ENCODE measurements at places on chromosomes 12 and 14.
A peak's percentile ranks its signal among the peaks of the same experiment; 100 is the strongest.

- DNase-seq = peak; percentile 81
Observed at GRCh38 chr12:124884587-124885438, 21.1 kb upstream of the SCARB1 start.

- no peak for DNase-seq
Observed at GRCh38 chr14:67581643-67582042, 18.4 kb downstream of the PIGH start.

GRCh38 chr12:5582018-5582417, 150.1 kb downstream of the NTF3 start:
- DNase-seq = no peak

GRCh38 chr12:76312315-76312714, 35.9 kb downstream of the BBS10 start:
- no peak for DNase-seq

- peak; percentile 19 for DNase-seq
Observed at GRCh38 chr14:59067127-59067894, 121.2 kb upstream of the DAAM1 start.

DNA sequence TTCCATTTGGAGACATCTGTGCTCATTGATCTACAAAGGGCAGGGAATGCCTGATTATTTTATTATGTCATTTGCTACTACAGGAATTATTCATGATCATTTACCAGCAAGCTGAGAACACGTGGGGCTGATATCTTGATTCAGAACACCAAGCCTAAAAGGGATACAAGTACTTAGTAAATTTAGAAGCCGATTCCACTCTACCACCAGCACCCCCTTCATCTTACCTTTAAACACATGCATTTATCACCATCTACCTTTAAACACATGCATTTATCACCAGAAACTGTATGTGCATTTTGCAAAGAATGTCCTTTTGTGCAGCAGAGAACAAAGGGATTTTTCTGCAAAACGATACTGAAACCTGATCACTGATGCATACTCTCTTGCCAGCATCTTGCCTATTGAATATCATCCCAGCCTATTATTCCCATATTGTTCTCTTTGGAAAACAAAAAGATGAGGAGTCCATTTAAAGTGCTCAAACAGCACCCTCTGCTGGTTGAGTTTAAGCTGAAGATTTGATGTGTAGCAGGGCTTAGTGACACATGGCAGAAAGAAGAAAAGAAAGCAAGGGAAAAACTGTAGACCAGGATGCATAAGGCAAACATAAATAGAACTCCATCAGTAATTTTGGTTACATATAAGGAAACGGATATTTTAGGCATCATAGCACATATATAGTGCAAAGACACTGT, 132.6 kb upstream of the PLEKHG7 start:
- peak; percentile 64 for DNase-seq

- DNase-seq = no peak
Observed at GRCh38 chr14:23559926-23560520, 4.0 kb downstream of the THTPA start.

GRCh38 chr14:66600416-66600815, 92.5 kb downstream of the GPHN start:
- no peak for DNase-seq

- DNase-seq = no peak
Observed at GRCh38 chr14:58238252-58239243, 6.1 kb upstream of the PSMA3 start.

GRCh38 chr12:91804533-91804932, 341.1 kb downstream of the BTG1 start:
- DNase-seq = no peak

DNA sequence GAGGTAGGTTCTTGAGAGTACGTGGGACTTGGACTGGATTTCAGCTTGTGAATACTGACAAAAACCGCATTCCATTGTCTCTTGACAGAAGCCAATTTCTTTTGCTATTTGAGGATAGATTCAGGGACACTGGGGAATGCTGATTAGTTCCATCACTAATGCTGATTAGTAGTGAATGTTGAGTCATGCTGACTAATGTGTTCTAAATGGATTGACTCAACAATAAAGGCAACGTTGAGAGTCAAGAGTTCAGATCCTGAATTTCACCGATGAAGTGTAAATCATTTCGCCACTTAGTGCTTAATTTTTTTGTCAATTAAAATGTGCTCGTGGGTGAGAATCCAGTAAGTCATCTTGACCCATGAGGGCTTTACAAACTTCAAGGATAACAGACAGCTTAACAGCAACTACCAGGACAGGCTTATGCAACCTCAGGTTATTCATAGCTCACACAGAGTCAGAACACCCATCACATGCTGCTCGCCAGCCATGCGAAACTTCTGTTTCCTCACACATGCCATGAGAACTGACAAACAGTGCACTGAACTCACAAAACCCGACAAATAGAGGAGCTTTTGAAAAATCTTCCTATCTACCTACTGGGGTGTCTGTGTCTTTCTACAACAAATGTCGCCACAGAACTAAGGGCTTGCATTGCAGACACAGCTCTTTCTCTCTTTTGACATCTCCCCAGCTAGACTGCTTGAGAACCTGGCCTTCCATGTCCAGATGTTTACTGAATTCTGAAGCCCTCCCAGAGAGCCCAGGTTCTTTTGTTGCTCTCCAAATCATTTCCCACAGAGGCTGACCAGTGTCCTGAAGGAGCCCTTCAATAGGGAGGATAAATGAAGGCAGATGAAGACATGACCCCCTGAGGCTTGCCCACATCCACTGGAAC, 316.4 kb downstream of the ZFP36L1 start:
- DNase-seq = peak; percentile 35

- no peak for DNase-seq
Observed at GRCh38 chr12:123939716-123940626, 32.7 kb downstream of the CCDC92 start.

GRCh38 chr12:104686196-104686595, 229.4 kb downstream of the CHST11 start:
- DNase-seq = no peak

DNA sequence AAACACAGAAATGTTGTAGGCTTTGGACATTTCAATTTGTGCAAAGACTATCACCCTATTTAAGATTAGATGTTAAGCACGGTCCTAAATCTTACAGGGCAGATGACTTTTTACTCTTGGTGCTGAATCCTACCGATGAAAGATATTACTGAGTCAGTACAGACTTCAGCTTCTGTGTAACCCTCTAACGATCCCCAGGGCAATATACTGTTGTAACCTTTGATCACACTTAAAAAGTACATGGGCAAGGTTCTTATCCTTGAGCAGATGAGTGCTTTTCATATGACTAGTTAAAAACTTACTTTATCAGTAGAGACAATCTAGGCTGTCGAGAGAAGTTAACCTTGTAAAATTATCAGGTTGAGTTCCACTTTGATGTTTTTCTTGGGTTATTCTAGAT, 22.5 kb downstream of the PDE3A start:
- DNase-seq = no peak

GRCh38 chr12:57126061-57126460, 2.2 kb upstream of the LRP1 start:
- peak; percentile 7 for DNase-seq

DNA sequence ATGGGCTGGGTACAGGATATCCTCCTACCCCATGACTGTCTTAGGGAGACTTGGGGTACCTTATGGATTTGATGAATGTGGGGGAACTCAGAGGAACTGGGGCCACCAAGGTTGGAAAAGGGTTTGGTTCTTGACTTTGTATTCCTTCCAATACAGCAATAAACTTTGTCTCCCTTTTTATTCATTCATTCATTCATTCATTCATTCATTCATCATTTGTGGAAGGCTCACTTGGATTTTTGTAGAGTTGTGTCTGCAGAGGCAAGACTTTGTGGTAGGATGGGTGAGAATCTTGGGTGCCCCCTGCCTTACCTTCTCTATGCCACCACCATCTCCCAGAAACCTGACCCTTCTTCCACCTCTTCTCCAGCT, 21.1 kb downstream of the SOAT2 start:
- no peak for DNase-seq

GRCh38 chr14:64841121-64841651, 38.5 kb downstream of the SPTB start:
- DNase-seq = no peak

DNA sequence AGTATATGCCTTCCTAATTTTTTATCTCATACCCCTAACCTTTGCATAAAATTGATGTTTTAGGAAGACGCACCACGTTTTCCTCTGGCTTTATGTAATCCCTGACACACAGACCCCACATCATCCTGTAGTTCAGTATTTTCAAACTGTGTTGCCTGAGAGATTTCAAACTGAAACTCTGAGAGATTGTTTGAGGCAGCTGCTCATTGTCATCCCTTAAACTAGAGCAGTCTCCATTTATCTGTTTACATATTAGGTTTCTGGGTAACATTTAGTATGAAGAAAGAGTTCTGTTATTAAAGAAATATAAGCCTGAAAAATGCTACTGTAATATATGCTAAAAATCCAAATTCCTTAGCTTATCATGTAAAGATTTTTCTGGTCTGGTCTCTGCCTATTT, 24.3 kb downstream of the MNAT1 start:
- no peak for DNase-seq

DNA sequence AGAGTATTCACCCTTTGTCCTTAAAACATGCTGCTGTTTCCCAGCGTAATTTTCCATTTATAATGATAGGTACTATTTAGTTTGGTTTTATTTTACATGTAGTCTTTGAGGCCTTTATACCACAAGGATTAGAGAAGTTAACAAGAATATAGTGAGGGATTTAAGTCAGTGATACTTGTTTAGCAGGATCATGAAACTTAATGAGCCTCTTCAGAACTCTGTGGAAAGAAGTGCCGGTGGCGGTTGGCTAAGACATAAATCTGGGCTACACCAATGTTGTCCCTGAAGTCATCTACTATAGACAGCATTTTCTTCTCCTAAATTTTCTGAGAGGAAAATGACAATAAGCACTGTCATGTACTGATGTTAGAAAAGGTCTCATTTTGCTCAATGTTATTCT, 1226.0 kb upstream of the SEL1L start:
- no peak for DNase-seq

- DNase-seq = no peak
Observed at GRCh38 chr12:46404225-46404631, 31.7 kb upstream of the SLC38A2 start.

DNA sequence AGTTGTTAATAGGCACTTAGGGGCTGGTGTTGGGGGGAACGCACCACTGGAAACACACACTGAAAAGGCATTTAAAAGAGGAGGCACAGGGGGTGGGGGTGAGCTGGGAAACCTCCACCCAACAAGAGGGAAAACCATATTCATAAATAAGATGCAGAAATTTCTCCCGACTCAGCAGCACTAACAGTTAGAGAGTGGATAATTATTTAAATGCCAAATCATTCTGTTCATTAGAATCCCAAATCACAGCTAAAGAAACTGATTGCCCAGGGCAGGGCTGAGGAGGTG, 60.7 kb upstream of the FAM222A start:
- DNase-seq = no peak

GRCh38 chr14:96058576-96059200, 19.5 kb downstream of the C14orf132 start:
- no peak for DNase-seq

GRCh38 chr14:77088219-77088618, 9.8 kb upstream of the CIPC start:
- DNase-seq = peak; percentile 83

GRCh38 chr12:124125203-124125871, 152.3 kb downstream of the ZNF664 start:
- no peak for DNase-seq

DNA sequence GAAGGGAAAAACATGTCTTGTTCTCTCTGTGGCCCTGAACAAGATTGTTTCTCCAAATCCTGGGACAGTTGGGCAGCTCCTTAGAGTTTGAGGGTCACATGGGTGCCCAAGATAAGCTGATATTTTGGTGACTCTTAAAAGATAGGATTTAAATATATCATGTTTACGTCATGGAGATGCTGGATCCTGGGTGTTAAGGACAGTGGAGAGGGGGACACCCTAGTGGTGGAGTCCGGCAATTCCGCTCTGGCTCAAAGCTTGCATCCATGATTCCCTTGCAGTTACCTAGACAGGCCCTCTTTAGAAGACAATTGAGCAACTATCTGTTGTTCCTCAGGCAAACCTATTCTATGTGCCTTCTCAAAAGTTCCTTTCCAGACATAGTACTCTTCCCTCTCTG, 101.8 kb downstream of the CMKLR1 start:
- DNase-seq = no peak

DNA sequence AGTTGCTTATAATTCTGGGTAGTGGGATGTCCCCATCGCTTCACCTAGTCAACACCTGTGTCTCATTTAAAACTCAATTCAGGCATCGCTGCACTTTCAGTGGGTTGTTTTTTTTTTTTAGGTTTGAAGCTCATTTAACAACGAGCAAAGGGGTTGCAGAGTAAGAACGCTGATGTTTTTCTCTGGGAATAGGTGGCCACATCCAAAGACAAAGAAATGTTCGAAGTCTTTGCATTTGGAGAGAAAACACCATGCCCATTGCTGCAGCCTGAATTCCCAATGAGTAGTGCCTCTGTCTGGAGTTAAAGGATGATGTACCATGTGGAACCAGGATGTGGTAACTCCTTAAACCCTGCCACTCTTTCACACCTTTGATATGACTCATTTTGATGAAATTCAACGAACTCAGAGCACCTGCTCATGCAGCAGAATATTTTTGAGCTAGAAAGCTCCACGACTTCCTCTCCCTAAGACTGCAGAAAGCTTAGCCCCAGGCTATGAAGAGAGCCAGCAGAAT, 35.1 kb upstream of the BATF start:
- DNase-seq = no peak

GRCh38 chr14:105888784-105889665, 362.6 kb downstream of the TMEM121 start:
- peak; percentile 3 for DNase-seq

DNA sequence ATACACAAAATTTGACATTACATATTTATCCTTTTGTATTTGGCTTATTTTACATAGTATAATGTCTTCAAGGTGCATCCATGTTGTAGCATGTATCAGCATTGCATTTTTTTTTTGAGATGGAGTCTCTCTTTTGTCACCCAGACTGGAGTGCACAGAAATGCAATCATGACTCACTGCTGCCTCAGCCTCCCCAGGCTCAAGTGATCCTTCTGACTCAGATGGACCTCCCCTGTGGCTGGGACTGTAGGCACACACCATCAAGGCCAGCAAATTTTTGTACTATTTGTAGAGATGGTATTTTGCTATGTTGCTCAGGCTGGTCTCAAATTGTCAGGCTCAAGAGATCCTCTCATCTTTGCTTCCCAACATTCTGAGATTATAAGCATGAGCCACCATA, 214.4 kb upstream of the ALG10B start:
- no peak for DNase-seq

GRCh38 chr12:64610079-64610659, at the start of gene RASSF3:
Gene RASSF3 (plus strand): TSS chr12:64610495. CDS start chr12:64610633, 138 bp downstream.
- DNase-seq = peak; percentile 85

DNA sequence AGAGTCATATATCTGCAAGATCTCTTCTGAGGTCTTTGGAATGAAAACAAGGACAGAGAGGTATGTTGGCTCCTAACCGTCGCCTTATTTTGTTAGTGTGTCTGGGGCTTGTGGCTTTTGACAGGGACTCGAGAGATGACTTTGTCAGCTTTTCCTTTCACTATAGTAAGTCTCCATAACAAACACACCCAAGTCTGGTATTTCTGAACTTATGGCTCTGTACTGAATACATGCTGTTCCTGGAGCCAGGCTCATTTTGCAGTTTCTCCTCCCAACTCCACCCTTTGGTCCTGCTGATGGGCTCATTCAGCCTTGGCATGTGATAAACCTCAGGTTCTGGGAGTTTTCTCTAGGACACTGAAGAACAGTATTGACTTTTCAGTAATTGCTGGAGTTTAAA, 27.7 kb upstream of the TMED10 start:
- peak; percentile 67 for DNase-seq

All from transverse colon (tissue), 4 donors.